Right renal pelvis (tissue), 4 donors: ENCODE measurements at places on chromosomes 6 and 20. TPM values are rescaled to one million over a fixed set of nuclear protein-coding genes. Genes with fewer than 3 reads are reported as not detected.

The BTN1A1 gene
- 0.31 TPM for polyA plus RNA-seq

The HLA-DRB5 gene
- 11.4 TPM for polyA plus RNA-seq

The GABBR1 gene
- 81.1 TPM for polyA plus RNA-seq

The PHACTR1 gene
- 12.9 TPM for polyA plus RNA-seq

The MTFR2 gene
- 2.7 TPM for polyA plus RNA-seq

The TCFL5 gene
- 13.2 TPM for polyA plus RNA-seq

The NKAIN4 gene
- 30.7 TPM for polyA plus RNA-seq

The GJA10 gene
- polyA plus RNA-seq, result not detected

The PTGIS gene
- polyA plus RNA-seq, result 28.1 TPM

The VWA7 gene
- 7.1 TPM for polyA plus RNA-seq

The TDRD6 gene
- 1.3 TPM for polyA plus RNA-seq

The SPAG4 gene
- 2.5 TPM for polyA plus RNA-seq

The TGM3 gene
- 1.1 TPM for polyA plus RNA-seq

The PNPLA1 gene
- polyA plus RNA-seq, result 2.2 TPM

The ESR1 gene
- 0.68 TPM for polyA plus RNA-seq

The CTCFL gene
- polyA plus RNA-seq, result 4.5 TPM

The DHX35 gene
- 14.8 TPM for polyA plus RNA-seq

The TRIM15 gene
- 0.29 TPM for polyA plus RNA-seq

The SIRPB1 gene
- 2.3 TPM for polyA plus RNA-seq

The BMP6 gene
- 8.7 TPM for polyA plus RNA-seq

The SLPI gene
- not detected for polyA plus RNA-seq

The GABRR1 gene
- polyA plus RNA-seq, result 2.1 TPM

The CD24 gene
- 1,381 TPM for polyA plus RNA-seq

The MYLK2 gene
- polyA plus RNA-seq, result 0.94 TPM

The WFDC10B gene
- not detected for polyA plus RNA-seq

The SFTA2 gene
- polyA plus RNA-seq, result 1.8 TPM

The GPX5 gene
- not detected for polyA plus RNA-seq

The SLC22A7 gene
- 2.5 TPM for polyA plus RNA-seq

The KCNG1 gene
- polyA plus RNA-seq, result 4.3 TPM

The PROCR gene
- 8.7 TPM for polyA plus RNA-seq

The TINAG gene
- polyA plus RNA-seq, result 30.0 TPM

The SULF2 gene
- polyA plus RNA-seq, result 90.4 TPM

The SLC13A3 gene
- polyA plus RNA-seq, result 29.1 TPM

The HRH3 gene
- polyA plus RNA-seq, result not detected

The SLC17A1 gene
- 27.5 TPM for polyA plus RNA-seq

The TMEM74B gene
- polyA plus RNA-seq, result 4.0 TPM

The HAO1 gene
- 0.08 TPM for polyA plus RNA-seq

The GABRR2 gene
- 1.6 TPM for polyA plus RNA-seq

The HLA-DMA gene
- 15.9 TPM for polyA plus RNA-seq

The WASF1 gene
- polyA plus RNA-seq, result 63.6 TPM

The CENPQ gene
- 17.4 TPM for polyA plus RNA-seq

The TNNC2 gene
- polyA plus RNA-seq, result 0.77 TPM

The TRIM31 gene
- not detected for polyA plus RNA-seq

The RCAN2 gene
- polyA plus RNA-seq, result 31.3 TPM

The CUL7 gene
- polyA plus RNA-seq, result 51.2 TPM

The VNN1 gene
- polyA plus RNA-seq, result 0.31 TPM

The BPIFB1 gene
- polyA plus RNA-seq, result 0.05 TPM

The PGC gene
- 0.30 TPM for polyA plus RNA-seq

The CNBD2 gene
- polyA plus RNA-seq, result 0.77 TPM

The OR2H2 gene
- 0.16 TPM for polyA plus RNA-seq

The PRICKLE4 gene
- 3.5 TPM for polyA plus RNA-seq

The SLC22A16 gene
- polyA plus RNA-seq, result 0.63 TPM

The GPR31 gene
- not detected for polyA plus RNA-seq

The SMIM13 gene
- polyA plus RNA-seq, result 20.6 TPM

The FILIP1 gene
- polyA plus RNA-seq, result 2.8 TPM

The HLA-G gene
- polyA plus RNA-seq, result 0.53 TPM

The TNF gene
- 0.17 TPM for polyA plus RNA-seq

The SPEF1 gene
- polyA plus RNA-seq, result 1.7 TPM
